ENCODE measurements at places on chromosomes 7 and 10.

- no peak for DNase-seq
These were observed 6.4 kb upstream of the ST8SIA6 start for GRCh38 chr10:17460756-17461155.

- no peak for DNase-seq
These were observed 177.6 kb downstream of the GNAI1 start for GRCh38 chr7:80312139-80312661.

- no peak for DNase-seq
These were observed 1.0 kb downstream of the NT5C2 start for GRCh38 chr10:103192089-103192450.

DNA sequence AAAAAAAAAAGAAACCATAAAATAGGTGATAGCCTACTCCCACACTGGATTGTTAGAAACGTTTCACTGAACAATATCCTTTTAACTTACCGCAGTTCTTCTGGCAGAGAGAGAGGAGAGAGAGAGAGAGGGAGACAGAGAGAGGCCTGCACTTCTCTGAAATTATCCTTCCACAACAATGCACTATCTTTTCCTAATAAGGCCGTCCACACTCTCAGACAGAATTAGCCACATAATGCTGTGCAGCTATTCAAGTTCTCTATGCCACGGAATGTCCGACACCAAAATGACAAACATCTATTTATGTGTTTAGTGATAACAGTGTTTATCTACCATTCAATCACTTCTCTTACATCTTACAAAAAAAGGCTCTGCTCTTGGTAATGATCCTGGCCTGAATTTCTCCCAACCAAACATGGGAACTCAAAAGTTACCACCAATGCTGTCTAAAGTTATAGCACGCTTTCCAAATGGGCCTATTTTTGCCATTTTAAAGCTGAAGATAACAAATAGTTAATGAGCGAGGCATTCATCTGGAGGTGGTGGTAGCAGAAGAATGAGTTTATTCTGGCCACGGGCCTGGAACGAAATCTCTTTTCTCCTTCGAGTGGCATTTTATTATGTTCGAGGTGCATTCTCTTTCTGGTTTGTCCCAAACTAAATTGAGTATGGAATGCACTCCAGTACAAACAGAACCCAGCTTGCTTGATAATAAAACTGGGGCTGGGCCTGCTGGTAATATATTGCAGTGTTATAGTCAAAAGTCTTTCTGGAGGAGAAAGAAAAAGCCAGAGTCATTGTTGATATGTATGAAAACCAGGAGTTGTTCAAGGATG, 160.2 kb upstream of the SVIL start:
- DNase-seq, result no peak

DNA sequence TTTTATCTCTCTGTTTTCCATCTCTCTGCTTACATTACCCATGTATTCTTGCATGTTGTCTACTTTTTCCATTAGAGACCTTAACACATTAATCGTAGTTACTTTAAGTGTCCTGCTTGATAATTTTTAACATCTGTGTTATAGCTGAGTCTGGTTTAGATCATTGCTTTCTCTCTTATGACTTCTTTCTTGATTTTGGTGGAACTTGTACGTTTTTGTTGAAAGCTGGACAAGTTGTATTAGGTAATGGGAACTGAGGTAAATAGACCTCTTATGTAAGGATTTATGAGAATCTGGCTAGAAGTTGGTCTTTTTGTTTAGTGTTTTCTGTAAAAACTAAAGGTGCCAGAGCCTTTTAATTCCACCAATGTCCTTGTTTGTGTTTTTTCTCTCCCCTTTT, 100.8 kb upstream of the LYZL2 start:
- DNase-seq, result no peak

DNA sequence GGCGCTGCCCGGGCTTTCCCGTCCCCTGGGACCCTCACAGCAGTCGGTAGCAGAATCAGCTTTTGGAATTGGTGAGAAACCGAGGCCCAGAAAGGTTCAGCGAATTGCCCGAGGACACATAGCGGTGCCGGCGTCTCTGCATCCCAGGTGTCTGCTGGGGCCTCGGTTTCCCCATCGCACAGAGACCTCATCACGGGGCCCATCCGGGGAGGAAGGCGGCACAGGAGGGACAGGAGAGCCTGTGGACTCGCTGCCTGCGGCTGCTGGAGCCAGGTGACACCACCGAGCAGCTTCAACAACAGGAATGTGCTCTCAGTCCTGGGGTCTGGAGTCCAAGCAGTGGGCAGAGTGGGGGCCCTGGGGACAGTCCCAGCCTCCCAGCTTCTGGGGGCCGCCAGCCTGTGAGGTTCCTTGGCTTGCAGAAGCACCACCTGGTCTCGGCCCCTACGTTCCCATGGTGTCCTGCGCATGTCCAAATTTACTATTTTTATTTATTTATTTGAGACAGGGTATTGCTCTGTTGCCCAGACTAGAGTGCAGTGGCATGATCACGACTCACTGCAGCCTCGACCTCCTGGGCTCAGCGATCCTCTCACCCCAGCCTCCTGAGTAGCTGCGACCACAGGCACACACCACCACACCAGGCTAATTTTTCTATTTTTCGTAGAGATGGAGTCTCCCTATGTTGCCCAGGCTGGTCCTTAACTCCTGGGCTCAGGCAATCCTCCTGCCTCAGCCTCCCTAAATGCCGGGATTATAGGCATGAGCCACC, 539 bp upstream of the COX19 start:
- no peak for DNase-seq

GRCh38 chr10:22325272-22326144, 4.6 kb downstream of the BMI1 start:
- DNase-seq, result peak; percentile 73

DNA sequence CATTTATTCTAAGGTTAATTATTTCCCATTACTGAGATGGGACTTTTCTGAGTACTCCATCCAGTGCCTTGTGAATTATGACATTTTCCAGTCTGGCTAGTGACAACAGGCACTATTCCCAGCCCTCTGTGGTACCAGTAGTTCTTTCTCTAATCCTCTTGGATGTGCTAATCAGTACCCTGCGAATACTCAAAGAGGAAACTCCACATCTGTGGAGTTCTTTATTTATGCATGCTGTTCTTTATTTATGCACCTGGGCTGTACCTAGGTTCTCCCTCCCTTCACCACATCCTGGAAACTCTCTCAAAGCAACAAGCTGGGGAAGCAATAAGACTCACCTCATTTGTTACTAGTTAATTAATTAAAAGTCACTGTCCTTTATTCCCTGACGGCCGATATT, 83.5 kb downstream of the TSPAN12 start:
- no peak for DNase-seq

- DNase-seq, result no peak
These were observed 55.5 kb downstream of the PIP4K2A start for GRCh38 chr10:22658745-22659410.

DNA sequence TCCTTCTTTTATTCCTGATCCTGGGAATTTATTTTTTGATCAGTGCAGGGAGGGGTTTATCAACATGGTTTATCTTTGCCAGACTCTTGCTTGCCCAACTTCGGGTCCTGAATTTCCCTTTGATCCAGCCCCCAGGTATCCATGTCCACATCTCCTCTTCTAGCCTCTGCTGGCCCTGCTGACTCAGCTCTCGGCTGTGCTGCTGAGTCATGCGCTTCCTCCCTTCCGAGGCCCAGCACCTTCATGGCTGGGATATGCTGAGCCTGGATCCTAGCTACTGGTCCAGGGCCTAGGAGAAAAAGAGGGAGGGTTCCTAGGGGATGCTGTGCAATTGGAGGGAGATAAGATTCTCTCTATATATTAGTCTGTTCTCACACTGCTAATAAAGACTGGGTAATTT, 380.7 kb upstream of the SHH start:
- DNase-seq, result no peak

GRCh38 chr7:96539471-96539870, 170.2 kb downstream of the SEM1 start:
- no peak for DNase-seq

GRCh38 chr7:5661942-5662341, 119.5 kb downstream of the RNF216 start:
- no peak for DNase-seq

- DNase-seq, result no peak
These were observed 29.4 kb upstream of the HNRNPH3 start for GRCh38 chr10:68302503-68302823.

- no peak for DNase-seq
These were observed 30.4 kb upstream of the ADD3 start for GRCh38 chr10:109977382-109977806.

- peak; percentile 35 for DNase-seq
These were observed 40.3 kb upstream of the GTF2I start for GRCh38 chr7:74617180-74617744.

GRCh38 chr7:156177422-156178055, 365.3 kb upstream of the SHH start:
- no peak for DNase-seq

GRCh38 chr10:47244560-47245500, 55.2 kb upstream of the GDF10 start:
- DNase-seq, result no peak

DNA sequence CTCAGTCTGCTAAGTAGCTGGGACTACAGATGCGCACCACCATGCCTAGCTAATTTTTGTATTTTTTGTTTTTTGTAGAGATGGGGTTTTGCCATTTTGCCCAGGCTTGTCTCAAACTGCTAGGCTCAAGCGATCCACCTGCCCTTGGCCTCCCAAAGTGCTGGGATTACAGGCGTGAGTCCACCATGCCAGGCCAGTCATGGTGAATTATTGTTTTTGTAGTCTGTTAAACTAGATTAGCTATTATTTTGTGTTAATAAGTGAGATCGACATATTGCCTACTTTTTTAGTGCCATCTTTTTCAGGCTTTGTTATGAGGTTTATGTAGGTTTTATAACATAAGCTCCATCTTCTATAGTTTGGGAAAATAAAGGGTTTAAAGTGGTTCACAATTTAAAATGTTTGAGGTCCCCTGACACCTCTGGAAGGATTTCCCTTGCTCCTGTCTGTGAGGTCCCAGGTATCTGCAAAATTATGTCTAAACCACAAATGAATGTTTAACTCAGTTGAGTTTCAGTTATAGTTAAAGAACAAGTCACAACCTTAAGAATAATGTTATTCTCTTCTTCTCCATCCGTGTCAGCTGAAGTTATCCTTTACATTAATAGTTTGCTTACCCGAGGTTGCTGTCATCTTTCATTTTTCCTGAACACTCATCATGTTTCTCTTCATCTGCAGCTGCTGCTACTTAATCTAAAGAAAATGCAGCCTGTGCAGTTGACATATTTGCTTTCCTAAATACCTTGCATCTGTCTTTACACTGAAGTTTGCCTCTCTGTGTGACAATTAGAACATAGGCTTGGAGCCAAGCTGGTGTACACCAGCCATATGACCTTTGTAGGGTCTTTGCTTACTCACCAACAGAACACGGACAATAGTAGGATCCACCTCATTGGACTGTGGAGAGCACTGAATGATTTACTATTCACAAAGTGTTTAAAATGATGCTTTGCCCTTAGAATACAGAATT, 8.9 kb upstream of the VSTM4 start:
- DNase-seq, result no peak

- DNase-seq, result no peak
These were observed 27.7 kb upstream of the AP5Z1 start for GRCh38 chr7:4747746-4748145.

- no peak for DNase-seq
These were observed 48.3 kb downstream of the ZMIZ1 start for GRCh38 chr10:79116801-79117723.

- no peak for DNase-seq
These were observed 461.6 kb downstream of the PLXDC2 start for GRCh38 chr10:20277820-20278219.

DNA sequence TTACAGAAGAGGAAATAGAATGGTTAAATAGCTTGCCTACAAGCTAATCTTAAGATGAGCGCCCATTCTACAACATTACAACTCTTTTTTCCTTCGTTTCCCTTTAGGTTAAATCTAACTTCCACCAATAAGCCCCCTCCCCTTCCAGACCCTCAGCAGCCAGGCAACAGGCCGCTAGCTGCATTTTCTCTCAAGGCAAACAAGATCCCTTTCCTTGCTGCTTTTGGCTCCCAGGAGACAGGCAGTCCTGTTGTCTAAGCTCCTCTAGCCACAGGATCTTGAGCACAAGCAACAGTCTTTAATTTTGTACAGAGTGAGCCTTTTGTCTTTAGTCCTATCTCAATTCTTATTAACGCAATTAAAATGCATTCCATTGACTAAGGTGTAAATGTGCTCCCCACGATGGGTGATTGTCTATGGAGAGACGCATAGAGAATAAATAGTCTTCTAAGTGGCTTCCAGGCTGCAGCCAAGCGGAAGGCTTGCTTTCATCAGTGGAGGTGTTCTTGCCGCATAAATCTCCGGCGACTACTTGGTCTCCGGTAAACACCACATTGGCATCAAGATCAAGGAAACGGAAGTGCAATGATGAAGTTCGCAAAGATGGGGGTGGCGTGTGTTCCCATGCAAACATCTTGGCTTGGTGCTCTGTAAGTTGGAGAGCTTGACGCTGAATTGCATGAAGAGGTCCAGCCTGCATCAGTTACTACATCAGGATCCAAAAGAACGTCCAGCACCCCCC, 181.9 kb upstream of the LYZL2 start:
- DNase-seq, result no peak

- no peak for DNase-seq
These were observed 48.3 kb downstream of the BAIAP2L1 start for GRCh38 chr7:98352621-98353020.

- DNase-seq, result no peak
These were observed 8.4 kb upstream of the IFIT1B start for GRCh38 chr10:89369156-89370105.

- DNase-seq, result no peak
These were observed 106.2 kb downstream of the PLXDC2 start for GRCh38 chr10:19922236-19922963.

- no peak for DNase-seq
These were observed 27.6 kb downstream of the SDHAF3 start for GRCh38 chr7:97145068-97145467.

GRCh38 chr10:34764472-34764946, 50.6 kb downstream of the PARD3 start:
- no peak for DNase-seq

GRCh38 chr7:19775578-19775977, 2.2 kb upstream of the TMEM196 start:
- DNase-seq, result no peak

DNA sequence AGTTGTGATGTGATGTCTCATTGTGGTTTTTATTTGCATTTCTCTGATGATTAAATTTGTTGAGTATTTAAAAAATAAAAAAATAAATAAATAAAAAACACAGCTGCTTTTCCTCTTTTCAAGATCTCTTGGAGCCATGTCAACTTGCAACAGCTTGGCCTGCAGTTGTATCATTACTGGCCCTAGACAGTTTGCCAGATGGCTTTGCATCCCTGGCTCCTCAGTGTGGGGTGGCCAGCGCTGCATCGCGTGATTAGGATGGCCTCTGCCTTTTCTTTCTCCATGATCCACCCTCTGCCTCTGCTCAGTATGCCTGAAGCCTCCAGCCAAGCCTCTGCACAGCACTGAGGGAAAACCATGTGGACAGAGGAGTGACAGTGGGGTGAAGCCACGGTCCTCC, 96.8 kb downstream of the PPP1R3C start:
- no peak for DNase-seq
